ENCODE measurements at places on chromosomes 13 and 19.
A peak's percentile ranks its signal among the peaks of the same experiment; 100 is the strongest.

DNA sequence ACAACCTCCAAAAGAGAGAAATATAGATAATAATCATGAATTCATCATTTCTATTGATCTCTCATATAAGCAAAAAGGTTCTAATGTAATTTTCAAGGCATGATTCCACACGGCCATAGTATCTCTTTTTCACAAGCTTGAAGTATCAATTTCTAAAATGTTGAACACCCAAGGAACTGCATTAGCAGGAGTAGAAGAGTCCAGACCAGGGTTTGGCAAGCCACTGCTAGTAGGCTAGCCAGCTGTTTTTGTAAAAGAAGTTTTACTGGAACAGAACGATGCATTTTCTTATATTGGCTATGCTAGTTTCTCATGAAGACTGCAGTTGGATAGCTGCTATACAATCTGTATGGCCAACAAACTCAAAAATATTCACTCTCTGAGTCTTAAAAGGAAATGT is 481.5 kb upstream of the MIR17HG start:
- DNase-seq = no peak

DNA sequence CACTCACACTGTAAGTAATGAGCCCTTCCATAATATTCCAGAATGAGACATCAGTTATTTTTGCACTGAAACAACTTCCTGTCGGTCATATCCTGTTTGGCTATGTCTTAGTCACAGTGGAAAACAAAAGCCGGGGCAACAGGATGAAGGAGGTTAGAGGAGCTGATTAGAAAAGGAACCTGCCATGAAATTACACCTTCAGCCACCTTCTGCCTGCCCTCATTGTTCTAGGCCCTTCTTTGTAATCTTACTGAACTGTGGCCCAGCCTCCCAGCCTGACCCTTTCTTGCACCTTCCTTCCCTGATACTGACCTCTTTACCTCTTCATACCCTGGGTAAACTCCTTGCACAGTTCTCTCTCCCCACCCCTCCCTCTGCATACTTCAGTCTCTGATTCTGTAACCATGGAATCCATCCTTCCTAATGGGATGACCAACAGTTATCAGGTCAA is 67.3 kb downstream of the DOCK9 start:
- DNase-seq = no peak

DNA sequence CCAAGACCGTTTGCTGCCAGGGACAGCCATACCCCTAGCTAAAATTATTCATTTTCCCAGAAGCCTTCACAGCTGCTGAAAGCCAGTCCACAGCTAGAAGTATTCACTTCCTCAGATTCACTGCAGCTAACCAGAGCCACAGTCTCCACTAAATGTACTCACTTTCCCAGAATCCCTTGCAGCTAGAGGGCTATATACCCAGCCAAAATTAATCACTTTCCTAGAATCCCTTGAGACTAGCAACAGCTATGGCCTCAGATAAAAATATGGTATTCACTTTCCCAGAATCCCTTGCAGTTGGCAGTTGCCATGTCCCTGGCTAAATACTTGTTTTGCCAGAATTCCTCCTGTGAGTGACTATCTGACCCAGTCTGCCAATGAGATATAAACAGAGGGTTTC is 13.8 kb upstream of the MEIS3 start:
- no peak for DNase-seq

DNA sequence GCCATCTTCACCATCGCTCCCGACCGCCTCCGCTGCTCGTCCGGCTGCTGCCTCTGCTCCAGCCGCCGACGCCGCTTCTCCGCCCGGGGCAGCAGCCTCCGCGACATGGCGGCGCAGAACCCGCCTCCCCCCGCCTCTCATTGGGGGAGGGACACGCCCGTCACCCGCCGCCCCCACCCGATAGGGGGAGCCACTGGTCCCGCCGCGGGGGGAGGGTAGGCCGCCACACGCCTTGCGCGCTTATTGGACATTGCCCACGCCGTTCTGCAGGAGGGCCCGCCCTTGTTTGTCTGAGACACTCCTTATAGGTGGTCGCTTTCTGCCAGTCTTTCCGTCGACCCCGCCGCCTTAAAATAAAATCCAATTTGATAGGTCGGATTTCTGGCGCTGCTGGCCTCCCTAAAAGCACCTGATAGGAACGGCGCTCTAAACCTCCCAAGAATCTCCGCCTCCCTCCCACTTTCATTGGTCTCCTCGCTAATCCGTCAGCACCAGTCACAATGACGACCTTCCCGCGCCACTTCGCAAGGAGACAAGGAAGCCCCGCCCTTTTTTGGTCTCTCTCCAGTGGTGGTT is at the start of gene HNRNPL:
HNRNPL (minus strand) TSS at position 127 of the 576 bp plus-strand sequence; CDS start at position 107, 20 bp downstream.
- peak; percentile 98 for DNase-seq

DNA sequence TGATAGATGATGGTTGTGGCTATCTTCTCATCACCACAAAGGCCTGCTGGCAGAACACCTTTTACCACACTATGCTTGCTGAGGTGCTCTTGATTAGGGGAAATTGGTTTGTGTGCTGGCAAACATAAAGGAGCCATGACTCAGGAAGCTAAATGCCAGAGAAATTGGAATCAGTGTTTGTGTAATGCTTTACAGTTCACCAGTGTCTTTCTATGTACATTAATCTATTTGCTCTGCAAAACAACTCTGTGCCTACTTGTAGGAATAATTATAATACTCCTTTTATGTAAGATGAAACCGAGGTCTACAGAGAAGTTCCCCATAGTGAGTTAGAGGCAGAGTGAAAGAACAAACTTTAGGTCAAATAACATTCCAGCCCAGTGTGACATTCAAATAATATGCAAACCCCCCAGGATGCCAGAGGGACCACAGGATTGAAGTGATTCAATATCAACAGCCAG is 390.5 kb upstream of the HTR2A start:
- DNase-seq = no peak

DNA sequence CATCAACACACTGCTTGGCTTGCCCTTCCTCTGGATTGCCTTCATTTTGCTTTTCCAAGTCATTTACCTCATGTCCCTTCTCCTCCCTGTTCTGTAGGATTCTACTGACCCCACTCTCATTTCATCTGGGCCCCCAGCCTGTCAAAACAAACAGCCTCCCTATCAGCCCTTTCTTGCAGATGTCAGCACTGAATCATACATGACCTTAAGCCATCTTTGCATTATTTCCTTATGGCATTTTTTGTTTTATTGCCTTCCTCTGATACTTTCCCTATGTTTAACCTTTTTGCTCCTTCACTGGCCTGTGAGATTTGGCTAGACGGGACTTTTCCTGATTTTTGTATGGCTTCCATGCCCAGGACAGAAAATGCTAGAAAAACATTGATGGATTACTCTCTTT is 8.7 kb downstream of the LRCH1 start:
- DNase-seq = no peak

- peak; percentile 76 for DNase-seq
Measured at GRCh38 chr19:1082165-1082927, 12.8 kb downstream of the POLR2E start.

- DNase-seq = no peak
Measured at GRCh38 chr19:6227936-6228325, 51.8 kb downstream of the MLLT1 start.

- DNase-seq = no peak
Measured at GRCh38 chr13:105319875-105320274, 1215.6 kb downstream of the EFNB2 start.

All from activated T-cell treated with anti-CD3 and anti-CD28 coated beads for 1 hour (primary cell).